Hematopoietic multipotent progenitor cell treated with erythropoietin and hydrocortisone succinate and interleukin-3 and kit ligand, for 15 days (in vitro differentiated cells): ENCODE measurements at places on chromosomes 5 and 9.

DNA sequence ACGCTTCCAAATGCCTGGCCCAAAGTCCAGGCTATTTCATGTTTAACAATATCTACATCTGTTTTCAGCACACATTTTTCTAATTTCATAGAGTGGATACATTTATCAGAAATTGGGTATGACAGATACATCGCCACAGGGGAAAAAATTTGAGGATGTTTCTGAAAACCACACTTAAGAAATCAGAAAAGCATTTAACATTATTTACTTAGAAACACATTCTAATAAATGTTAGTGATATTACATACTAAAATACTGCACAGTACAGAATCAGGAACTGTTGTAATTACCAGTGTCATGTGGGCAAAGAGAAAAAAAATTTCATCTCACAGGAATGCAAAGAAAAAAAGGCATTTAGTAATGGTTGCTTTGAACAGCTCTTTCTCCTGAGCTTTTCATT is 310.5 kb upstream of the KIF2A start:
- DNase-seq: no peak

DNA sequence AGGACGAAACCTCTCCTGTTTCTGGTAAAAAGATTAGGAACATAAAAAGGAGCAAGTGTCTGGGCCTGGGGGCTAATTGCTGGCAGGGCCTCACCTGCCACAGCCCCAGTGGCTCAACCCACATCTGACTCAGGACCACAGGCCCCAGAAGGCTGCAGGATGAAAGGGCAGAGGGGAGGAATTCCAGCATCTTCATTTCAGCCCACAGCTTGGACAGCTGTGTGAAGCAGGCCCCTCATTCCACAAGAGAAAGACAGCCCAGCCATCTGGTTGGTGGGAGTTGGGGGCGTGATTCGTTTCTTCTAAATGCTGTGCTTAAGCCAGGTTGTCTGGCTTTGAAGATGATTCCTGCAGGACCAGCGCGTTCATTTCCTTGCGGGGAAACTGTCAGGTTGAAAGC is 29.1 kb downstream of the NKX2-5 start:
- no peak for DNase-seq

- no peak for DNase-seq
These were observed 298.4 kb upstream of the IRX4 start for GRCh38 chr5:2181149-2181548.

DNA sequence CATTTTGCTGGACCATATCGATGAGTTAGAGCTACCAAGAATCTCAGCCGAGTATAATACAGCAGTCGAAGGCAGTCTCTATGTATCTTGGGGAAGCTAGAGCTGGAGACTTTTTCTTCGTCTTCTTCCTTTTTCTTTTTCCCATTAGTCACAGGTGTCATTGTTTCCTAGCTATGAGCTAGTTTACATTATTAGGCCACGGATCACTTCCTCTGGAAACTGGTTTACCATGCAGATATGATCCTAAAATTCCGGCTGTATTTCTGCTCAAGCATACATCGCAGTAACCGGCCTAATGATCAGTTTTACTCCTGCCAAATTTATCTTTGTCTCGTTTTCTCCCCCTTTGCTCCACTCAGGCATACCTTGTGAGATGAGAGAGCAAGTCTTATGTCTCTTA is 312.8 kb downstream of the ARHGAP26 start:
- DNase-seq: no peak

DNA sequence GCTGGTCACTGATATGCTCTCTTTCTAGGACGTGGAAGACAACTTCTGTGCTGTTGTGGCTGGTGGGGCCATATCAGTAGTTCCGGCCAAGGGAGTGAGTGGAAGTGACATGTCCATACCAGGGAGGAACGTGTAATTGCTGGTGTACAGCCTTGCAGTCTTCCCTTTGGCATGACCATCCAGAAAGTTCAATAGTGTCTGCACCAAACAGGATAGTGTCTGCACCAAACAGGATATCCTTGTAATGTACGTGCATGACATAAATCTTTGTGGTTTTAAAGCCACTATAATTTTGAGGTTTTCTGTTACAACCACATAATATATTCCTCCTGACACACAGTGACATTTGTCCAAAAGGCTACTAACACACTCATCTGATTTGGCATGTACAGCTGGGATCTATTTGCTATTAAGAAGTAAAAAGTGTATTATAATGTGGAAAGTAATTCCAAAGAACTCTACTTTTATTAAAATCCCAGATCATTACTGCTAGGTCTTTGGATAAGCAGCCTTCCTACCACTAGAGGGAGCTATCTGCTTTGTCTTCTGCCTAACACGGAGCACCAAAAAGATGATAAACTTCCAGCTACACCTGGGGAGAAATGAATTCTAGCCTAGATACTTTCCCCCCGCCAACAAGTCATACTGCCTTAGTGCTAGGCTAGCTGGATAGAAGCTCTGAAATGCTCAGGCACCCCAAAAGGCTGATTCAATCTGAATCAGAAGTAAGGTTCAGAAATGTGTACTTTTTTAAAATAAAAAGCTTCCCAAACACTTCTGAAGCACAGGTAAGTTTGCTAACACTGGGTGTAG is 52.7 kb downstream of the RNF145 start:
- DNase-seq: peak; percentile 84

GRCh38 chr5:143837306-143837848 is 25.4 kb downstream of the HMHB1 start:
- no peak for DNase-seq

DNA sequence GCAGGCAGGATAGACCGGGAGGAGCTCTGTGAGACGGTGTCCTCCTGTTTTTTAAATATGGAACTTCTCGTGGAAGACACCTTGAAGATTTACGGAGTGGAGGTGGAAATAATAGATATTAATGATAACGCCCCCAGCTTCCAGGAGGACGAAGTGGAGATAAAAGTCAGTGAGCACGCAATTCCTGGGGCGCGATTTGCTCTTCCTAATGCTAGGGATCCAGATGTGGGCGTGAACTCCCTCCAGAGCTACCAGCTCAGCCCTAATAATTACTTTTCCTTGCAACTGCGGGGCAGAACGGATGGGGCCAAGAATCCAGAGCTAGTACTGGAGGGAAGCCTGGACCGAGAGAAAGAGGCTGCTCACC is 621 bp downstream of the PCDHGA11 start:
- DNase-seq: no peak

- no peak for DNase-seq
These were observed 80.3 kb downstream of the CDH6 start for GRCh38 chr5:31273631-31274378.

GRCh38 chr9:70488793-70489105 is 74.3 kb upstream of the KLF9 start:
- DNase-seq: peak; percentile 63

GRCh38 chr5:143758750-143759149 is 53.2 kb upstream of the HMHB1 start:
- no peak for DNase-seq
